ENCODE measurements at places on chromosomes 7 and 10.

DNA sequence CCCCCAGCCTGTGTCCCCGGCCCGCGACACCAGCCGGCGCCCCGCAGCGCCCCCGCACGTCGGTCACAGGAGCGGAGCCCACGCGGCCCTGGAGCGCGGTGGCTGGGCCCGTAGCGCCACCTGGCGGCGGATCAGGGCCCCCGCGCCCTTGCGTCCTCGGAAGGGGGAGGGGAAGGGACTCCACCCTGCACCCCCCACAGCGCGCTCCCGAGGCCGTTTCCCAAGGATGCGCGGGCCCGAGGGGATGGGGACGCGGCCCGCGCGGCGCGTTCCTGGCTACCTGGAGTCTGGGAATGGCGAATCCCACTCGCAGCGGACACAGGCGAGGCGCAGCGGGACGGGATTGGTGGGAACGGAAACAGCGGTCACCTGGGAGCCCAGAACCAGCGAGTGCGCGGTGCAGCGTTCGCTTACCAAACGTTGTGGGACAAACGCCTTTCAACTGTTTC, 23.8 kb upstream of the MKI67 start:
- DNase-seq, result peak; percentile 79

GRCh38 chr10:17764142-17764541, 12.1 kb downstream of the TMEM236 start:
- no peak for DNase-seq

- no peak for DNase-seq
Observed at GRCh38 chr7:539731-540411, 20.2 kb upstream of the PDGFA start.

- no peak for DNase-seq
Observed at GRCh38 chr7:152369518-152369917, 66.3 kb downstream of the KMT2C start.

DNA sequence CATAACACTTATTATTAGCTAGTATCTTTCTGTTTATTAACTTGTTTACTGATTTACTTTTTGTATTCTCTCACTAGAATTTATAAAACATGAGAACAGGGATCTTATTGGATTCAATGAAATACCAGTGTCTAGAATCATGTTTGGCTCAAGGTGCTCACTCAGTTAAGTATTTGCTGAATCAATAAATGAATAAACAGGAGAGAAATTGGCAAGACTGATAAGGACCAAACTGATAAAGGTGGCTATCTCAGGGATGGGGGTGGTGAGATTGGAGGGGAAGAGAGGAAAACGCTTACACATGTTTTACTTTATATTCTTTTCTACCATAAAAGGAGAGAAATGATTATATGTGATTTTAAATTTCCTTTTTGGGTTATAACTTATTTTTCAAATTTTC, 43.3 kb upstream of the CCDC6 start:
- no peak for DNase-seq

DNA sequence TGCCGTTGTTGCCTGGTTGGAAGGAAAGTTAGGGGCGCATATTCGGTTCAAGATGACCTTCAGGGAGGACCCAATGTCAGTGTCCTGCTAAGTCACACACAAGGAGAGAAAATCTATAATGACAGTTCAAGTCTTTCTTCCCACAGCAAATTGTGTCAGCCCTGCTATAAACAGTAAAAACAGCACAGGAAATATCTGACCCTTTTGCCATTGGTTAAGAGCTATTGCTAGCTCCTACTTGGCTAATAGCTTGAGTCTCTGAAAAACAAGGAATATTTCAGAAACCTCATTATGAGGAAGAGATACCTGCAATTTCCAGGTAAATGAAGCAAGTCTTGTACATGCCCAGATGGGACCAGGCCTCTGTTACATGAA, 175.6 kb downstream of the SKIDA1 start:
- no peak for DNase-seq

- no peak for DNase-seq
Observed at GRCh38 chr10:62738916-62739315, 65.6 kb upstream of the ADO start.

DNA sequence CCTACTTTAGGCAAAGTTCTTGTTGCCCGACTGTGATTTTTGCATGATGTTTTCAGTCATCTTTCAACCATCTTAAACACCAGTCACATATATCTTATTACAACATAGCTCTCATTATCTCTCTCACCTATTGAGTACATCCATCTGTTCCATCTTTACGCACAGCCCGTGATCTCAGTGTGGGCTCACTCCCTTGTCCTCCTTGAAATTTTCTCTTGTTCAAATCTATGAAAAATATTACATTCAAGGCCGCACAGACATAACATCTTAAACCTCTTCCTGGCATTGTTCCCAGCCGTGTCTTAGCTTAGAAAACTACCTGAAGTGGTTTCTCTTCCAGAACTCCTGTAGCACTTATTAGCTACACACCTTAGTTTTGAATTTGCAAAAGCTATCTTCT, 32.6 kb downstream of the NET1 start:
- no peak for DNase-seq

- no peak for DNase-seq
Observed at GRCh38 chr7:65979583-65980477, 2.2 kb downstream of the GUSB start.

DNA sequence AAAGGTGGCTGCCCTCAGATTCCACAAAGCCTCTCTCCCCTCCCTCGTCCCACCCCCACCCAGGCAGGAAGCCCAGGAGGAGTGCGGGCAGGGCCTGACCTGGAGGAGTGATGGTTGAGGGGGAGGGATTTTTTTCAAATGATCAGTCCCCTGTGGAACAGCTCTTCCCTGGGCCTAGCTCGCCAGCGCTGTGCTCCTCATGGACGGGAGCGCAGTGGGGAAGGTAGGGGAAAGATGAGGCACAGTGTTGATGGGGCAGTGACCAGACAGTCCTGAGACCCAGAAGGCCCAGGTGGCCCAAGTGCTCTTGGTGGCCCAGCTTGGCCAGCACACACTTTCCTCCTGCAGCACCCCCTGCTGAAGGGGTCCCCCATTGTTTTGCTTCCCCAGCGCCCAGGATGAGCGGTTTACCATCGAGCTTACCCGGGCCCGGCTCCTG, 8.5 kb downstream of the SAP25 start:
- DNase-seq, result no peak

DNA sequence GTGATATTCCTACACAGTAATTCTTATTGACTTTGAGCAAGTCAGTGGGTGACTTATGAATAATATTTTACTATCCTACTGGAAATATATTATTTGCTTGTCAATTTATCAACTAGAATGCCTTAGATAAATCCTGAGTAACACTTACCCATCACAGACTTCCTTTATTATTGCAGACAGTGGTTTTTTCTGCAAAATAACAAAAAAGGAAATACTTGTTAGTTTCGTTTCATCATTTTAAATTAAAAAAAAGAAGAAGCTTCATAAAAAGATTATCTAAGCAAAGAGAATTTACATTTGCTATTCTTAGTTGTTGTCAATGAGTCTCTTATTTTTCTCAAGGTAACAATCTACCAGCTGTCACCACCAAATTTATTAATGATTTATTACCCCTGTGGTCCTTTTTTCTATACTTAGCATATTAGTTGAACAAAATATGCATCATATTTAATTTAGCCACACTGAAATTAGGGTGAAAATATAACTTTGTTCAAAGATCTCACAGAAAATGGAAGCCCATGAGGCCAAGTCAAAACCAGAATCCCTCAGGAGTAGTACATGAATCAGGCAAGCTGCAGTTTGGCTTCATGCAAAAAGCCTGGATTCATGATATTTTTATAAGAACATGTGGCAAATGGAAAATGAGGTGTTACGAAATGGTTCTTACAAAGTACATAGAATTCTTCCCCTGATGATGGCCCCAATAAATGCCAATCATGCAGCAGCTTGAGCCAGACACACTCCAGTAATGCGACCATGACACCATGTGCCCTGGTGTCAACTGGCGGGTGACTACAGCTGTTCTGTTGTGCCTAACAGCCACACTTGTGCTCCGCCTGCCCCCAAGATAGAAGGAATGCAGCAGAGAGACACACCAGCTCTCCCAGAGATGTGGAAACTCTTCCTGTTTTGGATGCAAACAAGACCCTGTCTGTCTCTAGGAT, 132.6 kb downstream of the ELMO1 start:
- no peak for DNase-seq

DNA sequence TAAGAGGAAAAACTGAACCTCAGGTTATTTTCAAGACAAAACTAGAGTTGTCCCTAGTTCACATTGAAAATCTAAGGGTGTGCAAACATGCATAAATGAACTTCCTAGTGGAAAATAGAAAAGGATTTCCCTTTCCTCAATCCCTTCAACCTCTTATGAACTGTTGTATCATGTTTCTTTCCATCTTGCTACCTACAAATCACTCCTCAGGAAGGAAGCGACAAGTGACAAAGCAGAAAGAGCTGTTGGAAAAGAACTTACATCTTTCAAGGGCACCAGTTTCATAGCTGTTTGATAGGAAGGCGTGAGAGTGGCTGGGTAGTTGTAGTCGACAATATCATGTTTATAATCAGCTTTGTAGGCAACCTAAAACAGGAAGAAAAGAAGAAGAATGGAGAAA, 23.9 kb downstream of the NRAP start:
- DNase-seq, result no peak

DNA sequence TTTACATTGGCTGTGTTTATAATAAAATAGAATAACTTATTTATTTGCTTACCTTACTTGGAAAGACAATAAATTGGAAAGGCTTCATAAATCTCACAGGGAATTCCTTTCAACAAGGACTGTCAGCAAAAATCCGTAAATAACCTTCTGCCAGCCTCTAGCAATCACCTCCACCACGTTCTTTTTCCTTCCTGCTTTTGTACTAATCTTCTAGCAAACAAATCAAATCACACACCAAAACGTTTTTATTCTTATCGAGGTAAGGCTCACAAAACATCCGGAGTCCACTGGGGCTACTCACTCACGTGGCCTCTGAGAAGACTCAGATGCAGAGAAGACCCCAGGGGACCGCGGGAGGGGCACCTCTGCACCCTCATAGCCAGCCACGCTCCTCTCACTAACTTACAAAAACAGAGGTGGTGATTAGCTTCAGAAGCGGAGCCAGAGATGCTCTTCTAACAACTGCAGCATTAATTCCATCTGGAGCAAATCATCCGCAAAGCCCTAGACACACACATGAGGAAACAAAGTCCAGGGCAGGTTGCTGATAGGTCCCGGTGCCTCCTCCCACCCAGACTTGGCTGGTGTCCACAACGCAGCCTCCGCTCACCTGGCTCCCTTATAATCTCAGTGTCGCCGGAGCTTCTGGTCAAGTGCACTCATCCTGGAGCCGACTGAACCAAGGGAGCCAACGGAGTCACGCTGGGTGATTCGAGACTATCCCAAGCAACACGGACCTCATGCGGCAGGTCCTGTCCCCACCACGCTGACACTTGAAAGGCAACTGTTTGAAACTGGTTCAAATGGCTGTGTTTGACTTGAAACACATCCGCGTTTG, 22.5 kb downstream of the CTBP2 start:
- no peak for DNase-seq

GRCh38 chr10:19283285-19283684, 234.7 kb downstream of the MALRD1 start:
- no peak for DNase-seq

- DNase-seq, result no peak
Observed at GRCh38 chr7:36514289-36515243, 124.9 kb downstream of the ANLN start.

- DNase-seq, result no peak
Observed at GRCh38 chr7:102061981-102062390, 224.7 kb upstream of the SH2B2 start.

- no peak for DNase-seq
Observed at GRCh38 chr7:55490099-55490498, 82.2 kb downstream of the VOPP1 start.

DNA sequence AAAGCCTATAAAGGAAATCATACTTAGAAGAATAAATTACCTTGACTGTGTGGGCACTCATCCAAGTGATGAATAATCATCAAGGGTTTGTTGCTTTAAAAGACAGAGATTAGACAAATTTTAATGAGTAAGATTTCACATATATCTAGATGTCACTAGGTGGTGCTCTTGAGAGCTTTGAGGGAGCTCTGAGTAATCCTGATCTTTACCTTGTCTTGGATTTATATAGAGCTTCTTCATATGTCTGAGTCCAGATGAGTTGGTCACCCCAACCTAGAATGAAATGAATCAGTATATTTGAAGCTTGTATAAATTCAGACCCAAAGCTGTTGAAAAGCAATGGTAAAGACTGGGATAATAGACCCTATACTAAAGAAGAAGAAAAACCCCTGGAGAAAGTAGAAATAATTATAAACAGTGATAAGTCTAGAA, 3.7 kb downstream of the AGR2 start:
- no peak for DNase-seq

- DNase-seq, result no peak
Observed at GRCh38 chr10:114575417-114576131, 82.5 kb downstream of the ABLIM1 start.

GRCh38 chr10:3622427-3622826, 162.6 kb downstream of the KLF6 start:
- DNase-seq, result no peak

DNA sequence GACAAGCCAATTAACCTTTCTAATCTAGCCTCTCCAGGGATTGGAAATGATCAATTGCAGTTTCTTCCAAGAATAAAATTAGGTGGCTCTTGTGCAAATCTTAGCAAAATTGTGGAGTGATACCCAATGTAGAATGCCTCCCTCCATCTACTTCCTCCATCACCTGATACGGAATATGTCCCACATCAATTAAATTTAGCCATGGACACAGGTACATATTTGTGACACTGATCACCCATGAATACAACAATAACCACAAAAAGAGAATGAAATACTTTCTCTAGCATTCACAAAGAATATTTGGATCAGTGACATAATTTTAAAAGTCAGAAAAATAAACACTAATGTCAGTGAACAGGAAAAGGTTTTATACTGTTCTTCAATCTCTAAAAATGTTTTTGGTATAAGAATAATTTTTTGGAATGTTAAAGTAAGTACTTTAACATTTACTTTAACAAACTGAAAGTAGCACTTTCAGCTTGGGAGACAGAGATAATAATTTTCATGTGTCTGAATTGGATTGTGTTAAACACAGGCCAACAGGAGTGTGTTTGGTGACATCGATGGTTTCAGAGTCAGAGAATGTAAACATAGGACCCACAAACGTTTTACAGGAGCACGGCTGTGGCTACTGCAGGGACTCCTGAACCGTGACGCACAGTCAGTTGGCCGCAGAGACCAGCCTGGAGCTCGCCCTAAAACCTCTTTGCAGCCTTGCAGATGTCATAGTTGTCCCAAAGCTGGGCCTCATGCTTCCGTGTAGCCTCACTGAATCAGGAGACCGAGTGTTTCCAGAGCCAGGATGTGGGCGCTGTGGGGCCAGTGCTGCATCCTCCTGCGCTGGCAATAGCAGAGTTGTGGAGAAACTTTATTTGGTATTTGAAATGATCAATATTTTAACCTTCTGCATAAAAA, 7.2 kb downstream of the RBM20 start:
- no peak for DNase-seq

DNA sequence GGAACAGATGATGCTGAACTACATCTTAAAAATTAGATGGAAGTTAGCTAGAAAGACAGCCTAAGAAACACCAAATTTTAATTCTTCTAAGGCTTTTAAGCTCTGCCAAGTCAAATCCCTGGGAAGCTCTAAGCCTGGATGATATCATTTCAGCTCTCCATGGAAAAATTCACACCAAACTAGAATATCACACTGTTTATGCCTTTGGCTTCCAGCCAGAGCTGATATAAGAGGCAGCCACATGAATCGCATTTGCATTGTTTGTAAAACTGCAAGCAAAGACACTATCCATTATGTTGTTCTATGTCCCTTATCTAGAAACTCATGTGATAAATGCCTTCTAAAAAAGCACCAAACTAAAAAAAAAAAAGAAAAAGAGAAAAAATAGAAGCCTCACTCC, 430.4 kb downstream of the GRID1 start:
- no peak for DNase-seq

- DNase-seq, result no peak
Observed at GRCh38 chr10:129658376-129659072, 191.5 kb downstream of the MGMT start.
